Omental fat pad (tissue), 4 donors: ENCODE measurements at places on chromosomes 16 and 17. TPM values are rescaled to one million over a fixed set of nuclear protein-coding genes. Genes with fewer than 3 reads are reported as not detected.

DNA sequence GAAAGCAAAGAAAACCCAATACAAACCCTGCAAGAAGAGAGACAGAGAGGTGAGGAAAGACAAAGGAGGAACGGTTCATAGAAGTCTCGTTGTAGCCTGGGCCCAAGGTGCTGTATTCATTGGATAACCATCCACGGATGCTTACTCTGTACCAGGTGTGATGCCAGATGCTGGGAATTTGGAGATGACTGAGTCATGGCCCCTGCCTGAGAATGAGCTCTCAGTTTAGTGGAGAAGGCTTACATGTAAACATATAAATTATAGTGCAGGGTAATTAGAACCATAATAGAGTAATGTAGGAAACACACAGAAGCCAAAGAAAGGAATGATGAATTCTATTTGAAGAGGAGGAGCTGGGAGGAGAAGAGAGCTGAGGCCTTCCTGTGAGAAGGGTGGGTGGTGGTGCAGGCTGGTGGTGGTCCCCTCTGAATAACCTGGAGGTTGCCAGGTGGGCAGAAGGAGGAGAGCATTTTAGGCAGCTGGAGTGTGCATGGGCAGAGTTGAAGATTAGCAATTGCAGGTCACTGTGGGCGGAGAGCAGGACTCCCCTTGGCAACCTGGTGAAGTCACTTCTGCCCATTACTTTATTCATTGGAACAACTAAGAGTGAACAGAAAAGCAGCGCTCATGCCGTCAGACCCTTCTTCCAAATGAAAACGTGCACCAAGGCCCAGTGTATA lies 7.7 kb upstream of the ZG16 start:
- DNase-seq = no peak

DNA sequence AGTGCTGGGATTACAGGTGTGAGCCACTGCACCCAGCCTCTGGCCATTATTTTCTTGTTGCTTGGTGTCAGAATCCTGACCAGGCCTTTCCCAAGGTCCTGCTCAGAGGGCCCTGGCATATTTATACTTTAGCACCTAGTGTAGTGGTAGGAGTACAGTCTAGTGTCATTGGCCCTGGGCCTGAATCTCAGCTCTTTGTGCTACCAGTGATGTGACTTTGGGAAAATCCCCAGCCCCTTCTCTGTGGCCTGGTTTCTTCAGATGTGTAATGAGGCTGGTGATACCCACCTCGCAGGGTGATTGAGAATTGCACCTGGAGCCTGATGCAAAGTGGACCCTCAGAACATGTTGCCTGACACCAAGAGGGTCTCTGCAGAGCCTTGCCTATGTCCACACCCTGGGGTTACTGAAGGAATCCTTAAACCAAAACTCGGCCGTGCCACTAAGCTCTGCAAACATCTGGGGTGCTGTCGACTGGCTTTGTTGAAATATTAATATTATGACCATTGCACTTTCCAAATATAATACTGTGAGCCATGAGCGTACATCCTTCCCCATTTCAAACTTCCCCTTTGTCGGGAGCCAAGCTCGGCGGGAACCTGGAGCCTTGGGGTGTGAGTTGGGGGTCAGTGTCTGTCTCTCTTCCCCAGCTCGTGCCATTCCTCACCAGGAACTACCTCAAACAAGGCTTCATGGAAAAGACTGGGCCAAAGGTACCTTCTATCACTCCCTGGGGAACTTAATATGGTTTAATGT lies 18.0 kb upstream of the RNF135 start:
- DNase-seq = no peak

DNA sequence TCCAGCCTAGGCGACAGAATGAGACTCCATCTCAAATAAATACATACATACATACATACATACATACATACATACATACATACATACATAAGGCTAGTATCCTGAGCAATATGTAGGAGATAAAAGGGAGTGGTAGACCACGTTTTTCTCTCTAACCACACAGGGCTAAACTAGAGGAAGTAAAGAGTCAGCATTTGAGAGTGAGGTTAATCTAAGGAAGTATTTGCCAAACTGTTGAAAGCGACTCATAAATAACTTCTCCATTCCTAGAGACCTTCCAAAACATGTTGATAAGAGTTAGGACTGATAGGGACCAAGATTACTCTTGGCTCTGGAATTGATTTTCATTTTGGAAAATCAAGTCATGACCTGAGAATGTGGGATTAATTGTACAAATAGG lies 68.9 kb downstream of the NEUROD2 start:
- no peak for DNase-seq

- no peak for DNase-seq
Observed at GRCh38 chr17:65446043-65446442, 115.4 kb downstream of the AXIN2 start.

DNA sequence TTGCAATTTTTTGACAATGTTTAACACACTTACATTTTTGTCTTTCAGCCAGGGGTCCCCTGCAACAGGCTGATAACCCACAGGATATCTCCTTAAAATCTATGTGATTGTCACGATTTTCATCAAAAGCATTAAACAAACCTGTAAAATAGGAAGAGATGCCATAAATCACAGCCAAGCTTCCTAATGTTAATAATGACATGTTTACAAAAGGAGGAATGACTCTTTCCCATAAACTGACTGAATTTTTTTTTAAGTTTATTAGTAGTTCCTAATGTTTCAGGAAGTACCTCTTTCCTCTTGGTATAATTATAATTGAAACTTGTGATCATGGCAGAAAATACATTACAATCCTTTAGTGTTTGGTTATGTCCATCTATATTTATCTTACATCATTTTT lies 119.6 kb downstream of the CA4 start:
- DNase-seq = no peak

DNA sequence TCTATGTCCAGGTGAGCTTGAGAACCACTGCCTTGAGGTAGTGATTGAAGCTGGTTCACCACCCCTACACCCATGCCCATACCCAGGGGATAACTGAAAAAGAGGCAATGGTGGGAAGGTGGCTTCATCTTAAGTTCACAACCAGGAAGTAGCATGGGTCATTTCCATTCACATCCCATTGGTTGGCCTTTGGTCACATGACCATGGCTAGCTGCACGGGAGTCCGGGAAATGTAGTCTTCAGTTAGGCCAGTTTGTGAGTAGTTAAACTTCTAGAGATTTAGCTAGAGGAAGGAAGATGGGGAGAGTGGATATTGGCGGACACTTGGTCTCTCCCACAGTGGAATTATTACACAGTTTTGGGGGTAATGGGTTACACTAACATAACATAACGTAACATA lies 92.9 kb downstream of the RGS9 start:
- no peak for DNase-seq

DNA sequence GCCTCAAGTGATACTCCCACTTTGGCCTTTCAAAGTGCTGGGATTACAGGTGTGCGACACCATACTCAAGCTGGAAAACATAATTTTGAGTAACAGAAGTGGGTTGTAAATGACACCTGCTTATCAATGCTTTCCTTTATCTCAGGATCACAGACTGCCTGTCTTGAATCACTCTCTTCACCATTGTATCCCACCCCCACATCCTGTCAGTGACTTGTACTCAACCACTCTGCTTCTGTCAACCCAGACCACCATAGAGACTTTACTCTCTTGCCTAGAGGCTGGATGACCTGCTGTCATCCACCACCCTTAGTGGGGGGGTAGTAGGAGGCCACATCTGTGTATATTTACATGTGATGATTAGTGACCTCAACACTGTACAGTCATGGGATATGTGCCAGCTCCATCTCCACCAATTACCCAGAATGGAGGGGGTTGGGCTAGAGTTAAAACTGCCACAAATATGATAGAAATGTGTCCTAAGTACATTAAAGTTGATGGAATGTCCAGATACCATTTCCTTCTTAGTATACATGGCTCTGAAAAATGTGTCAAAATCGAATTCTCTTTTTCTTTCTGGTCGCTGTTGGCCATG lies 338.7 kb downstream of the GRIN2A start:
- no peak for DNase-seq

DNA sequence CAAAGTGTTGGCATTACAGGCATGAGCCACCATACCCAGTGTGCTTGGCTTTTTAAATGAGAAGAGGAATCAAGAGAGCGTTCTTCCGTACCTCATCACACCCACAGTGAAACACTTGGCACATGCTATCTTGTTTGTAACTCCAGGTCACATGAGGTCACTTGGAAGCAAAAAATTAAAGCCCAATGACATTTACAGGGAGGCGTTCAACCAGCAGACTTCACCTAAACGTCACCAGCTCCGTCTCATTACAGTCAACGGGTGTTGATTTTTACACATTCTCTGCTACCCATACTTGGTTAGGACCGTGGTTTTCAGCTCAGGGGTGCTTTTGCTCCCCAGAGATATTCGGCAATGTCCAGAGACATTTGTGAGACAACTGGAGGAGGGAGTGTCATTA lies 127.0 kb downstream of the XYLT1 start:
- DNase-seq = no peak

- DNase-seq = no peak
Observed at GRCh38 chr16:17565605-17566004, 94.8 kb upstream of the XYLT1 start.

GRCh38 chr16:58628845-58629732 lies 537 bp downstream of the CNOT1 start:
- DNase-seq = no peak

GRCh38 chr16:53817812-53818550 lies 114.0 kb downstream of the FTO start:
- DNase-seq = no peak

DNA sequence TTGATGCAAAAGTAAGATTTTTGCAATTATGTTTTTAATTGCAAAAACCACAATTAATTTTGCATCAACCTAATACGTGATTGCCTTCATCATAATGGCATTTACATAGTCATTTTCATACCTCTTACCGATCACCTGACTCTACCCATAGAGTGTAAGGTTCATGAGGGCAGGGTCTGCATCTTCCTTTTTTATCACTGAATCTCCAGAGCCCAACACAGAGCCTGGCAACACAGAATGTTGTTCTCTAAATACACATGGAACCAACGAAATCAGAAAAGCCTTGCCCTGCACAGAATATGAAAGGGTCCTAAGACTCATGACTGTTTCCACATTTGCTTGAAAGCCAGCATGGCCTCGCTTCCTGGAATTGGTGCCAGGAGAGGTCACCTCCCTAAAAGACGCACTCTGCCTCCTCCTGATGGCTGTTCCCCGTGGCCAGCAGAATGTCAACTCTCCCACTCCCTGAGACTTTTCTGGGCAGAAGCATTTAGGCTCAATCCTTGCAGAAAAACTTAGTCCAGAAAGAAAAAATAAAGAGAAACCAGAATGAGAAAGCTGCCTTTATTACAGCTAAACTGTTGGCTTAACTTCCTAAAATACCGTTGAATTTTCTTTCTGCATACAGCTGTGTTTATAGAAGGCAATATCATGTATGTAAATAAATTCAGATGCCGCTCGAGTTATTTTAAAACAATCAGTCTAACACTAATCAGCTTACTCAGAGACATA lies 327.8 kb upstream of the MAF start:
- no peak for DNase-seq

- no peak for DNase-seq
Observed at GRCh38 chr17:79813297-79814126, 16.6 kb upstream of the CBX8 start.

DNA sequence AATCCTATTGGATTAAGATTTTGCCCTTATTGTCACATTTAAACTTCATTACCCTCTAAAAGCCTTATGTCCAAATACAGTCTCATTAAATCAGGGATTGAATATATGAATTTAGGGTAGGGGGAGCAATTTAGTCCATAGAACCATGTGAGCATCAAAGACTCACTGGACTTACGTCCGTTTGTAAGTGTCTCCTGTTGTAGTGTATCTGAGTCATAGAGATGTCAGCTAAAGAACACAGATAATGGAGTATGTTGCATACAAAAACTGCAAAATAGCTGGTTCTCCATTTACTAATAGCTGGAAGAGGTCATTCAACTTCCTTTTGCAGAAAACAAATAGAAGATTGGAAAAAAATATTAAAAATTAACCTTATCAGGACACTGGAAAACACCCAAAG lies 599.1 kb upstream of the SOX9 start:
- DNase-seq = no peak

GRCh38 chr17:59838052-59838916 lies 54.5 kb downstream of the TUBD1 start:
- no peak for DNase-seq

DNA sequence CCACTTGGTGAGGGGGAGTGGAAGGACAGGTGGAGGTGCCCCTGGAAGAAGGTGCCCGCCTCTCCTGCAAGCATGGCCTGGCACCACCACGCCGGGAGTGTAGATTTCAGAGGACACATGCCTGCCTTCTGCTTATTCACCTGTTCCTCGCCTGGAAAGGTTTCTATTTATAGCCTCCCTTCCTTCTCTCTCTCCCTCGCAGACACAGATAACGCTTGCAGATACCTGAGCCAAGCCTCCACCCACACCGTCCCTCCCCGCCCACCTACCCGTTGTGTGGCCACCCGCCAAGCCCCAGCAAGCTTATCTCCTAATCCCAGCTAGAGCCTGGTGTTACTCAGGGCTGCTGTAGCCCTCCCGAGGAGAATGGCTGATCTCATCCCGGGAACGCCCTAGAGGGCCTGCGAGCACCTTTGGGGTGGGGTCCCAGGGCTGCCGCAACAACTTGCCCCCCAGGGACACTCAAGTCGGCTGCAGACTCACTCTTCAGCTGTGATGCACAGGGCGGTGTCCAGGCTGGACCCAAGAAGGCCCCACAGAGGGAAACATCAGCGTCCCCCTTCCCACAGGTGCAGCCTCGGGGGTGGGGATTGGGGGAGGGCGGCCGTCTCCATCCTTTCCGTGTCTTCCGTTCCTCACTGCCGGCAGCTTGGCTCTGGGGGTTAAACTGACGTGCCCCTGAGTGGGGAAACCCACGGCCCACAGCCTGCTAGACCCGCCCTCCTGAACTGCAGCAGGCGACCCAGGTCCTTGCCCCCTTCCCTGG lies 1.9 kb upstream of the SNAI3 start:
- DNase-seq = no peak

- no peak for DNase-seq
Observed at GRCh38 chr16:709566-710499, 4.2 kb upstream of the FBXL16 start.

DNA sequence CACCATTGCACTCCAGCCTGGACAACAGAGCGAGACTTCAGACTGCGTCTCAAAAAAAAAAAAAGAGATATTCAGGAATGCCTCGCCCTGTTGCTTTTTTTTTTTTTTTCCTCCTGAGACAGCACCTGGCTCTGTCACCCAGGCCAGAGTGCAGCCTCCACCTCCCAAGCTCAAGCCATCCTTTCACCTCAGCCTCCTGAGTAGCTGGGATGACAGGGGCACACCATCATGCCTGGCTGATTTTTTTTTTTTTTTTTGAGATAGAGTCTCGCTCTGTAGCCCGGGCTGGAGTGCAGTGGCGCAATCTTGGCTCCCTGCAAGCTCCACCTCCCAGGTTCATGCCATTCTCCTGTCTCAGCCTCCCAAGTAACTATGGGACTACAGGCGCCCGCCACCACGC lies 8.0 kb downstream of the PHAF1 start:
- no peak for DNase-seq

GRCh38 chr16:9677301-9677653 lies 505.0 kb downstream of the GRIN2A start:
- no peak for DNase-seq

B4GALNT2 gene
- not detected for total RNA-seq

RMI2 gene
- total RNA-seq = 1.2 TPM

PRKCB gene
- 6.7 TPM for total RNA-seq

TP53I13 gene
- total RNA-seq = 65.0 TPM

UTP4 gene
- total RNA-seq = 85.7 TPM

HBM gene
- not detected for total RNA-seq

HOXB2 gene
- 9.7 TPM for total RNA-seq

DHRS7C gene
- not detected for total RNA-seq
